ENCODE measurements at places on chromosomes 13 and 19.

- H3K27me3 ChIP-seq = no peaks in the 10 kb centered on the region
- peak; percentile 82 for DNase-seq
- peaks cover 6% of the 10 kb centered on the region for H3K36me3 ChIP-seq
- H3K27ac ChIP-seq = no peak overlapping the region
- no peak overlapping the region for H3K4me3 ChIP-seq
Observed at GRCh38 chr19:17496337-17496997, 15.0 kb upstream of the PGLS start.

GRCh38 chr19:41999071-41999877, 5.2 kb upstream of the ATP1A3 start:
- DNase-seq = peak; percentile 29
- H3K36me3 ChIP-seq = no peaks in the 10 kb centered on the region
- peaks cover 9% of the 10 kb centered on the region for H3K4me1 ChIP-seq
- H3K4me3 ChIP-seq = no peak overlapping the region
- peaks cover 27% of the 10 kb centered on the region for H3K27me3 ChIP-seq
- H3K27ac ChIP-seq = no peak overlapping the region

DNA sequence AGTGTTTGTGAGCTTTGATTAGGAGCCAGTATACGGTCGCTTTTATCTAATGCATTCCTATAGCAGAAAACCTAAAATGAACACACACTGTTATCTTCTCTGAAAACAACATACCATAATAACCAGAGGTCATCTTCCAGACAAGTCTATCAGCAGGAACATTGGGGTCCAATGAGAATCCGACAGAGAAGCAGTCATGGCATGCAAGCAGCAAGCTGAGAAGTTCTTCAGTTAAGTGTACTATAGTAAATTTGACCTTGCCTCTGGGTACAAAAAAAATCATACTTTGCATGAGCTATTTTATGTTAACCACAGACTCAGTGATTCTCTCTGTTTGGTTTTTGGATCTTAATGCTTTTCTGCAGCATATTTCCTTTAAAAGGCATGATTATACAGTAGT, 1505.1 kb downstream of the PCDH9 start:
- no peak for DNase-seq
- H3K27ac ChIP-seq = no peak overlapping the region
- no peaks in the 10 kb centered on the region for H3K4me1 ChIP-seq
- no peaks in the 10 kb centered on the region for H3K36me3 ChIP-seq
- no peak overlapping the region for H3K4me3 ChIP-seq

DNA sequence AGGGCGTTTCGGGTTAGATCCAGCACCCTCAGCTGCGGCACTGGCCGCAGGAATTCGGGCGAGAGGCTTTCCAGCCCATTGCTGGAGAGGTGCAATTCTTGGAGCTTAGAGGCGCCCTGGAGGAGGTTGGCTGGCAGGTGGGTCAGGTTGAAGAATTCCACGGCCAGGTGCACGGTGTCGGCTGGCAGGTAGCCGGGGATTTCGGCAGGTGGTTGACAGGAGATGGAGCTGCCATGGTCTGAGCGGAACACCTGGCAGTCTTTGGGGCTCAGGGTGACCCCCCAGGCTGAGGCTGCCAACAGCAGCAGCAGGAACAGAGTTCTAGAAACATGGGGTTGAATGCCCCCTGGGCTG, 1.3 kb downstream of the LRG1 start:
- peaks cover 20% of the 10 kb centered on the region for H3K4me1 ChIP-seq
- no peaks in the 10 kb centered on the region for H3K27me3 ChIP-seq
- H3K27ac ChIP-seq = no peak overlapping the region
- no peak overlapping the region for H3K4me3 ChIP-seq
- DNase-seq = no peak
- H3K36me3 ChIP-seq = no peaks in the 10 kb centered on the region

DNA sequence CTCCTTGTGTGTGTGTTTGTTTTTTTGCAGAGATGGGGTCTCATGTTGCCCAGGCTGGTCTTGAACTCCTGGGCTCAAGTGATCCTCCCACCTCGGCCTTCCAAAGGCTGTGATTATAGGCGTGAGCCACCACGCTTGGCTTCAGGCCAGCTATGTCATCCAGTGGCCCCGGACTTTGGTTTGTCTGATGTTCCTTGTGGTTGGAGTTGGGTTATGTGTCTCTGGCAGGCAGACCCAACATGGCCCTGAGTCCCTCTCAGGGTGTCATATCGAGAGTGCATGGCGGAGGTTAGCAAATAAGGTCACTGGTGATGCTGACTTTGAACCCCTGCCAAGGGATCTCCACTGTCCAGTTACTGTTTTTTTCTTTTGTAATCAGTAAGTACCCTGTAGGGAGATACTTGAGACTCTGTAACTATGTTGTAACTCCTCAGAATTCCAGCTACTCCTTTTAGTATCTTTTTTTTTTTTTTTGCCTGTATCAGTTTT, 37.3 kb downstream of the SMARCA4 start:
- DNase-seq = no peak
- H3K4me3 ChIP-seq = no peak overlapping the region
- peaks cover 76% of the 10 kb centered on the region for H3K36me3 ChIP-seq
- no peaks in the 10 kb centered on the region for H3K4me1 ChIP-seq
- no peaks in the 10 kb centered on the region for H3K27me3 ChIP-seq
- no peak overlapping the region for H3K27ac ChIP-seq

GRCh38 chr19:44955505-44956439, 592 bp downstream of the CLPTM1 start:
- peak overlapping the region; percentile 90 for H3K27ac ChIP-seq
- H3K4me1 ChIP-seq = peaks cover 15% of the 10 kb centered on the region
- no peaks in the 10 kb centered on the region for H3K27me3 ChIP-seq
- H3K36me3 ChIP-seq = no peaks in the 10 kb centered on the region
- peak overlapping the region; percentile 99 for H3K4me3 ChIP-seq
- no peak for DNase-seq

- H3K27ac ChIP-seq = peak overlapping the region; percentile 95
- H3K4me3 ChIP-seq = peak overlapping the region; percentile 100
- DNase-seq = peak; percentile 27
- no peaks in the 10 kb centered on the region for H3K27me3 ChIP-seq
Observed at GRCh38 chr19:32581705-32582179, 752 bp downstream of the PDCD5 start.

DNA sequence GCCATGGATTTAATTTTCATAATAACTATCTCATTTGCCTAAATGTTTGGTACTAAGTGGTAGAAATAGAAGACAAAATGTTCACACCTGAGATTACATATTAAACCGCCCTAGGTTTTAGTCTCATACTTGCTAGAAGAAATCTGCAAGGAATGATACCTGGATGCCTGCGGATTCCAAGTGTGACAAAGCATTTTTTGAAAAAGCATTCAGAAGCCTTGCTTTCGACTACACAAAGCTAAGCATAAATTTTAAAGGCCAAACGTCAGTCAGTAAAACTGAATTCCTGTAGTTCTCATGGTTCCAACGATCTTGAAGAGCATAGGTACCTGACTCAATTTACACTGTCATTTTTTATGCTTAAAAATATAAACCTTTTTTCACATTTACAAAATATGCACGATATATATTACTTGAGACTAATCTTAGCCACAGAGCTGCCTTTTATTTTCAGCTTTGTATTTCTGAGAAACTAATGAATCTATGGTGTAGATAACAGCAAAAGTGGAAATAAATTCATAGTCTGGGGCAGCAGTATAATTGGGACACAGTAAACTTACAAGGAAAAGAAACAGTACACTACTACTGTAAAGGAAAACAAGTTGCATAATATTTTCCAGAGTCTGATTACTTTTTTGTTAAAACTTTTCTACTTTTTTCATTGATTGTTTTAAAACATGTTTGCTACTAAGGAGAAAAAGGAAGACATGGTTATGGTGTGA, 1.2 kb upstream of the LRRC63 start:
- H3K27ac ChIP-seq = peak overlapping the region; percentile 34
- H3K4me1 ChIP-seq = peaks cover 16% of the 10 kb centered on the region

- no peaks in the 10 kb centered on the region for H3K27me3 ChIP-seq
- DNase-seq = peak; percentile 62
- no peaks in the 10 kb centered on the region for H3K4me1 ChIP-seq
- H3K27ac ChIP-seq = no peak overlapping the region
- no peak overlapping the region for H3K4me3 ChIP-seq
- peaks cover 61% of the 10 kb centered on the region for H3K36me3 ChIP-seq
Observed at GRCh38 chr19:39474139-39474620, 6.5 kb upstream of the TIMM50 start.

DNA sequence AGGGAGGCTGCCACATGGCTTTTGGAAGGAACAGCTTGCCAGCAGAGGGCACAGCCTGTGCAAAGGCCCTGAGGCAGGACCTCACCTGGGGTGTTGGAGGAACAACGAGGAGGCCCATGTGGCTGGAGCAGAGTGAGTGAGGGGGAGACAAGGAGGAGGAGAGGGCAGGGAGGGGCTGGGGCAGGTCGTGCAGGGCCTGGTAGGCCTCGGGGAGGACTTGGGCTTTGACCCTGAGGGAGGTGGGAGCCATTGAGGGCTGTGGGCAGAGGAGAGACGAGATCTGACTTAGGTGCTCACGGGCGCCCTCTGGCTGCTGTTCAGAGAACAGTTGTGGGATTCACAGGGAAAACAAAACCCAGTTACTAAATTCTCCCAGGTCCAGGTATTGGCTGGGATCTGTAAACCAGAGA, 25.2 kb downstream of the ZNRF4 start:
- H3K36me3 ChIP-seq = no peaks in the 10 kb centered on the region
- H3K4me1 ChIP-seq = peaks cover 9% of the 10 kb centered on the region

DNA sequence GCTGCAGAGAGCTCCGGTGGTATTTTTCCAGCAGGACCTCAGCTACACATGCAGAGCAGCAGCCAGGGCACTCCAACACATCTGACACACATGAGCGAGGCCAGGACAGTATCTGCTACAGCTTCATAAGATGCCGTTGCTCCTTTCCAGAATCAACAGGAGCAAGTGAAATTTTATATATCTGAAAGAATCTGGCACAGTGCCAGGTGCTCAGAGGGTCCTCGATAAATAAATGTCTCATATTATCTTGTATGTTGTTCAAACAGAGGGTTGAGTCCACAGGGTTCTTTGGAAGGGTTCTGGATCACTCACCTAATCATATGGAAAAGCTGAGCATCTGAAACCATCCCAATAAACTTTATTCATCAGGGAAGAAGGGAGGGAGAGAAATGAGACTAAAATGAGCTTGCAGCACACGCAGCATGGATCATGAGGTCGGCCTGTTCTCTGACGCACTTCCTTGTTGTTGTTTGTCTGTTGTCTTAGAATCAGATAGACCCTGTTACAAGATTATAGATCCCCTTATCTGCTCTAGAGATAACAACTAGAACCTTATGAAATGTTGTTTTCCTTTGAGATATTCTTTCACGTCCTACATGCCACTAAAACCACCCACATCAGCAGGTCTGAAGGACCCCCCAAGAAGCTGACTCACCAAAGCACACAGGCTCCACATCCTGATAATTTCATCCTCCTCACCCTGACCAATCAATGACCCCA, 3.2 kb upstream of the METTL21C start:
- H3K36me3 ChIP-seq = no peaks in the 10 kb centered on the region
- H3K4me3 ChIP-seq = no peak overlapping the region
- DNase-seq = no peak
- no peak overlapping the region for H3K27ac ChIP-seq

DNA sequence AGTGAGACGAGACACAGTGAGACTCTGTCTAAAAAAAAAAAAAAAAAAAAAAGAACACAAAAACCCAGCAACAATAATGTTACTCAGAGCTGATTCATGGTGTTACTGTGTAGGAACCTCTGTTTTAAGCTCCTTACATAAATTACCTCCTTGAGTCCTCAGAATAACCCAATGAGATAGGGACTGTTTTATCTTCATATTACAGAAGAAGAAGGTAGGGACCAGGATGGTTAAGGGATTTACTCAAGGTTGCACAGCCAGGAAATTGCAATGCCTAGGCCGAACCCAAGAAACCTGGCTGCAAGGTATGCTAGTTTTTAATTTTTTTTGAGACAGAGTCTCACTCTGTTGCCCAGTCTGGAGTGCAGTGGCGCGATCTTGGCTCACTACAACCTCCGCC, 1.5 kb upstream of the DAND5 start:
- H3K4me1 ChIP-seq = peaks cover 3% of the 10 kb centered on the region
- DNase-seq = no peak
- no peak overlapping the region for H3K4me3 ChIP-seq

DNA sequence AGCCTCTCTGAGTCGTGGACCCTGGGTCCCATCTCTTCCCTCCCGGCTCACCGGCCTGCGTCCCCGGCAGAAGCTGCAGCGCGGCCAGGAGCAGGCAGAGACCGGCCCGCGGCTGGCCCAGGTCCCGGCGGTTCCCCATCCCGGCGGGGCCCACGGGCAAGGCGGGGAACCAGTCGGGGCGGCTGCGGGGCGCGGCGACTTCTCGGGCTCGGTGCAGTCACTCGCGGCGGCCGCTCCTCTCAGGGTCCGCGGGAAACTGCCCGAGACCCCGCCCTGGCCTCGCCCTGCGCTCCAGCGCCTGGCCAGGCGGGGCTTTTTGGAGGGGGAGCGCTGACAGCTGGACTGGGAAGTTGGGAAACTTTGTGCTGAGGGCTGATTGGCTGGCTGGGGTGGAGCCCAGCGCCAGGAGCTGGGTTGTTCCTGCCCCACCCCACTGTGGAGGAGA, at the start of gene COL5A3:
TSS of gene COL5A3 (minus strand) at position 258 of the 445 bp plus-strand sequence. CDS start at position 139, 119 bp downstream.
- no peaks in the 10 kb centered on the region for H3K36me3 ChIP-seq
- DNase-seq = peak; percentile 41
- H3K27ac ChIP-seq = no peak within 1 kb of the TSS
- no peaks in the 10 kb centered on the region for H3K27me3 ChIP-seq
- H3K4me1 ChIP-seq = peaks cover 55% of the 10 kb centered on the region

- H3K36me3 ChIP-seq = no peaks in the 10 kb centered on the region
- no peak overlapping the region for H3K27ac ChIP-seq
- H3K4me3 ChIP-seq = no peak overlapping the region
- DNase-seq = no peak
- H3K27me3 ChIP-seq = peaks cover 3% of the 10 kb centered on the region
- H3K4me1 ChIP-seq = no peaks in the 10 kb centered on the region
Observed at GRCh38 chr19:17037966-17038500, 11.4 kb upstream of the CPAMD8 start.

DNA sequence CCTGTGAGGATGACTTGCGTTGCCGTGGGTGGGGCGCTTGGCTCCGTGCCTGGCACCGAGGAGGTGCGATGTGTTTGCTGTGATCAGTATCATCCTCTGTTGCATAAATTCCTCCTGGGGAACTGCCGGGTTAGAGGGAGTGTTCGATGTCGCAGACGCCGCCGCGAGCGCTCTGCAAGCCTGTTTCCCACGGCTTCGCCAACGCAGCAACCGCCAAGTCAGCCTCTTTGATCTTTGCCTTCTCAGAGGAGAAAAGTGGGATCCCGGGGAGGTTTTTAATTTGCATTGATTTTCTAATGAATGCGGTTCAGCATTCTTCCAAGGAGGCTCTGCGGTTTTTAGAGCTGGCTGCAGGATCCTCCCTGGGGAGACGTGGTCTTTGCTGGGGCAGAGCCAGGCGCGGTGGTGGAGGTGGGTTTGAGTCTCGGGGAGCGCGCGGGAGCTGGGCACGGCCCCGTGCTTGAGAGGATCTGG, 7.6 kb downstream of the GPR32 start:
- peaks cover 17% of the 10 kb centered on the region for H3K4me1 ChIP-seq
- no peaks in the 10 kb centered on the region for H3K27me3 ChIP-seq
- peak overlapping the region; percentile 39 for H3K4me3 ChIP-seq
- H3K27ac ChIP-seq = no peak overlapping the region
- DNase-seq = peak; percentile 85

All from A673 (cell line).